Brain microvascular endothelial cell (primary cell): ENCODE measurements at places on chromosomes 12 and 14.

DNA sequence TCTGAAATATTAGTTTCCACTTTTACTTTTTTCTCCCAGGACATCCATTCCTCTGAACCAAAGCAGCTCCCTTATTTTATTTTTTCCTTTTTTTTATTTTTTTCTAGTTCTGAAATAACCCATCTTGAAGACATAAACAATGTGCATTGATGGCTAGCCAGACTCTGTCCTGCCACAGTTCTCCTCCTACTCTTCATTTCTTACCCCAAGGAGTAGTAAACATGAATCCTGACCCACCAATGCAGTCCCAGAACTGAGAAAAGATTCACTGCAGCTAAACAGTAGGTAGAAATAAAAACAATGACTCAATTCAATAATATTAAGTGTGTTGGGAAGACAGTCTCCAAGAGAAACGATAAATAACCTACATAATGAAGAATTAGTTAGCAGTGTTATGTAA, 65.7 kb upstream of the NOVA1 start:
- DNase-seq = no peak

- DNase-seq = no peak
These were observed 229.7 kb downstream of the TTC6 start for GRCh38 chr14:37824939-37825712.

- no peak for DNase-seq
These were observed 34.0 kb downstream of the PLEKHD1 start for GRCh38 chr14:69518289-69519101.

DNA sequence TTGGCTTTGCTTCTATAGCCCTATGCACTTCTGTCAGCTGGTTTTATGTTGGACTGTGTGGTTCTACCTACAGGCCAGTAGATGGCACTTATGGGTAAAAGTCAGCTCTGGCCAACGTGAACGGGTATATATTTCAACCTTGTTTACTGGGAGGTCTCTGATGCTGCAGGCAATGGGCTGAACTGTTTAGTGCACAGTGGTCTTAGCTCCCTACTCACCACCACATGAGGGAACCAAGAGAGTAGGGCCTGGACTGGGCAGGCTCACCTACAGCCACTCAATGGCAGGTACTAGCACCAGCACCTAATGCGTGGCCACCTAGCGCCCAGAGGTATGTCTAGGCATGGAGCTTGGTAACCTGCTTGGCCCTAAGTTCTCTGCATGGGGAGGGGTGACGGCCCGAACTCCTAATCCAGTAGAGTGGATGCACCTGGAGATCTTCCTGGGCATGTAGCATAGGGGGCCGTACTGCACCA, 481.8 kb downstream of the TMEM117 start:
- peak; percentile 3 for DNase-seq

DNA sequence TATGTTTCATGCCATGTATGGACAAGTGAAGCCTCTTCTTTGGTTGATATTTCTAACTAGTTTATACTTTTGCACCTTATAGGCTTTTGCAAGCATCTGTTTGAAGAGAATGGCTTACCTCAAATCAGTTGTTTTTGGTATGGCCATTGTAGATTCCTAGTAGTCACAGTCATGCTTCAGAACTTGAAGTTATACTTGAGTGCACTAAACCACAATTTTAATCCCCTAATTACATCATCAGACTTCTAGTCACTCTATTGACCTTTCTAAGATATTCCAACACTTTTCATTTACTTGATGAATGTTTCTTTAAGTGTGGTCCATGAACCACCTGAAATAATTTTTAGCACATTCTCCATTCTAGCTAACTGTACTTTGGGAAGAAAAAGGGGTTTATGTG, 18.6 kb upstream of the KLRB1 start:
- DNase-seq = no peak

DNA sequence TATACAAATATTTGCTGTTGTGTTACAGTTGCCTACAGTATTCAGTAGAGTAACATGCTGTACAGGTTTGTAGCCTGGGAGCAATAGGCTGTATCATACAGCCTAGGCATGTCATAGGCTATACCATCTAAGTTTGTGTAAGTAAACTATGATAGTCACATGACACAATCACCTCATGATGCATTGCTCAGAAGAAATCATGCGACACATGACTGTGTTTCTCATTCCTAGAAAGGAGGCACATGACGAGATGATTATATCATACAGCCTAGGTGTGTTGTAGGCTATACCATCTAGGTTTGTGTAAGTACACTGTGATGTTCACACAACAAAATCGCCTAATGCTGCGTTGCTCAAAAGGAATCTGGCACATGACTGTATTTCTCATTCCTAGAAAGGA, 31.9 kb downstream of the NOPCHAP1 start:
- DNase-seq = no peak

GRCh38 chr12:12909995-12910420, 18.6 kb downstream of the GPRC5A start:
- DNase-seq = no peak

- DNase-seq = no peak
These were observed 205.0 kb downstream of the AKAP6 start for GRCh38 chr14:32534145-32534544.

GRCh38 chr14:23285530-23286019, 357 bp downstream of the HOMEZ start:
- no peak for DNase-seq

DNA sequence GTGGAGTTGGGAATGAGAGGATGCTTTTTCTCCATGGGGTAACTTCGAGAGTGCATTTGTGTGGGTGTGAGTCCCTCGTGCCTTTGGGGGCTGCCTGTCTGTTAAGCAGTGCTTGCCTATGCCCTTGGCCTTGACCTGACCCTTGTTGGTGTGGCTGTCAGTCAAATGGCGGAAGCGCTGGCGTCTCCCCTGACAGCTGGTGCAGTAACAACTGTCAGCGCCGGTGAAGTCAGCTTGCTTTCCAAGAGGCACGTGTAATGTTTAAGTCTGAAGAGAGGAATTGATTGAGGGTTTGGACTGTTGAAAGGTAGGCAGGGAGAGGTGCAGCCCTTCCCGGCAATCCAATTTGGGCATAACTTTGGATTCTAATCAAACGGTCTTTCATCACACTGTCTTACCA, 211.3 kb downstream of the AACS start:
- no peak for DNase-seq

GRCh38 chr12:106760184-106760531, 14.3 kb upstream of the RIC8B start:
- DNase-seq = peak; percentile 15

GRCh38 chr12:132514838-132515237, 24.9 kb downstream of the FBRSL1 start:
- no peak for DNase-seq

GRCh38 chr12:102300824-102301461, 103.3 kb upstream of the PMCH start:
- peak; percentile 65 for DNase-seq

DNA sequence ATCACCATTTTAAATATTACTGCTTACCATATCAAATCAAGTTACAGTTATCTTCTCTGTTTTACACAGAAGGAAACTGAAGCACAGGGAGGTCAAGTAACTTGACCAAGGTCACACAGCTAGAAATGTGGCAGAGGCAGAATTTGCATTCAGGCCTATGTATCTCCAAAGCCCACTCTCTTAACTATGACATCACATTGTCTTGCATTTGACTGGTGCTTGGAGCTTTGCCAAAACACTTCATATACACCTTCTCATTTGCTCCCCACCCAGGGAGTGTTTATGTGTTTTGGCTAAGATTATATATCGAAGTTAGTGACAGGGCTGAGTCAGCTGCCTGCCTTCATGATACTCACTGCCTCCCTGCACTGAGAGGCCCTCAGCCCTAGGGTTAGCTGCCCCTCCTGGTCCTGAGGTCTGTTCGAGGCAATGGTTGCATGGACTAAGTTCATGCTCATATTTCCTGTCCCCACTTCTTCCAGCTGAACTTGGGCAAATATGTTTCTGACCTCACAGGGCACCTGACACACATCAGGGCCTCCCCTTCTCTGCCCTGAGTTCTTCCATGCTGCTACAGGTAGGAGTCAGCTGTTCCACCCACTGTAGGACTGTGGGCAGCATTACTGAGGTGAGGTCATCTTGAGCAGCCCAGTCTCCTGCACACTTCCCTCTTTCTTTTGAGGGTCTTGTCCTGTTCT, 1.8 kb downstream of the GALNT6 start:
- no peak for DNase-seq

GRCh38 chr12:1819050-1819449, 1.3 kb upstream of the LRTM2 start:
- DNase-seq = no peak

GRCh38 chr12:25271486-25272098, 20.9 kb upstream of the KRAS start:
- DNase-seq = no peak

- DNase-seq = no peak
These were observed 57.8 kb upstream of the ARHGAP5 start for GRCh38 chr14:32019276-32019675.

- DNase-seq = no peak
These were observed 106.1 kb upstream of the PLXNC1 start for GRCh38 chr12:94042321-94042720.

DNA sequence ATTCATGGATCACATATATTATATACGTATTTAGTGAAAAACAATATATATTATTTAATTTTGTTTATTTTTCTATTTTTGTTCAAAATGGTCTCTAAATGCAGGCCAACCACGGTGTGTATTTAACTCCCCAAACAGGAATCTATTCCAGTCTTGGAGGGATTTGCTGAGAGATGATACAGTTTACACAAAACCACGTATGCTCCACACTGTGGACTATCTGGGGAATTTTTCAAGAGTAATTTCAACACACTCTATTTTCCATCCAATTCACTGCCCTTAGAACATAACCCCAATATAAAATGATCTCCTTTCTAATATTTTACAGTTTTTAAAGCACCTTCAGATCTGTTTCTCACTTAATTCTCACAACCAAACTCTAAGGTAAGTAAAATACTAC, 15.3 kb downstream of the EML1 start:
- no peak for DNase-seq

DNA sequence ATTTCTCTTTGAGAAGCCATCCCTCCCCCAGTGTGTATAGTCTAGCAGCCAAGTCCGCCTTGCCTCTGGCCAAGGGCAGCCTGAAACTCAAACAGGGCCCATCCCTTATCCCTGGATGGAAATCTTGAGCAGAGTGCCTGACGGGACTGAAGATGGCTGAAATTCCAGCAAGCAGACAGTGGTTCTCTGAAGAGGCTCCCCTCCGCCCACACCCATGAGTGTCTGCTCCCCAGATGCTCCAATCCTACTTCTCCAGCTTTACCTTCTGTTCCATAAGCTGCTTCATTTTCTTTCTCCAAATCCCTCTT, 396.2 kb downstream of the NUAK1 start:
- no peak for DNase-seq

DNA sequence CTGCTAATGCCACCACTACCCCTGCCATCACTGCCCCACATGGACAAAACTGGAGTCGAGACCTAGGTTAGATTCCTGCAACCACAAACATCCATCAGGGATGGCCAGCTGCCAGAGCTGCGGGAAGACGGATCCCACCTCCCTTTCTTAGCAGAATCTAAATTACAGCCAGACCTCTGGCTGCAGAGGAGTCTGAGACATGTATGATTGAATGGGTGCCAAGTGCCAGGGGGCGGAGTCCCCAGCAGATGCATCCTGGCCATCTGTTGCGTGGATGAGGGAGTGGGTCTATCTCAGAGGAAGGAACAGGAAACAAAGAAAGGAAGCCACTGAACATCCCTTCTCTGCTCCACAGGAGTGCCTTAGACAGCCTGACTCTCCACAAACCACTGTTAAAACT, 7.1 kb upstream of the OAS2 start:
- no peak for DNase-seq

GRCh38 chr14:97788364-97788763, 991.2 kb downstream of the VRK1 start:
- DNase-seq = no peak

GRCh38 chr12:52506858-52507715, 13.1 kb downstream of the KRT5 start:
- DNase-seq = peak; percentile 78

DNA sequence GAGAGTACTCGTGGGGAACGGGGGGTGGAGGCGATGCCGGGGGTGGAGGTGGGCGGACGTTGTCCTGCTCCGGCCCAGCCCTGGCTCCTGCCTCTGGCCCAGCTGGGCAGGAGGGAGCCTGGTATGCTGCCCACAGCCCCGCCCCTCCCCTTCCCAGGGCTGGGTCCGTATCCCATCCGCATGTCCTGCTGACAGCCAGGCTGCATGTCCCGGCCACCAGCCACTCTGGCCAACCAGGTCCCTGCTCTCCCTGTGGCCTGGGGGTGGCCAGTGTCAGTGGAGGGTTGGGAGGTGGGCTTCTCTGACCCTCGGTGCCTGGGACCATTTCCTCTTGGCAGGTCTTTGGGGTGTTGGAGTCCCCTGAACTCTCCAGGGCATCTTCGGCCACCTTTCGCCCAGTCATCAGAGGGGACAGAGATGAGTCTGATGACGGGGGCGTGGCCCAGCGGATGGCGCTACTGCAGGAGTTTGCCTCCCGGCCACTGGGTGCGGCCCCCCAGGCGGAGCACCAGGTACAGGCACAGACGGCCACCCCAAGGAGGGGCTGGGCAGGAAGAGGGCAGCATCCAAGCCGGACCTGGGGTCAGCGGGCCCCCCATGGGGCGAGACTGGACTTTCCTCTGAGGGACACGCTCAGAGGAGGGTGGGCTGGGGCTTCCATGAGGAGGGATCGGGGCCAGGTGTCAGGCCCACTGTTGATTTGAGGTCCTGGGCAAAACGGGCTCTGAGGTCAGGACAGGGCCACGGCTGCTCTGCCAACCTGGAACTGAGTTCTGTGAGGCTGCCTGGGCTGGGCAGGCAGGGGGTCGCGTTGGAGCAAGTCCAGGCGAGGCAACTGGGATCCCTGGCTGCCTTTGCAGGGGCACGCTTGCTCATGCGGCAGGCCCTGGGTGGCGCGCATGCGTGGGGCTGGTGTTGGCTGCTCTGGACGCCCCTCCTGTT, 20.2 kb downstream of the CEP170B start:
- no peak for DNase-seq

- DNase-seq = no peak
These were observed 282 bp upstream of the IGFBP6 start for GRCh38 chr12:53097207-53097563.

- DNase-seq = no peak
These were observed 125.2 kb downstream of the GCH1 start for GRCh38 chr14:54777395-54777794.

DNA sequence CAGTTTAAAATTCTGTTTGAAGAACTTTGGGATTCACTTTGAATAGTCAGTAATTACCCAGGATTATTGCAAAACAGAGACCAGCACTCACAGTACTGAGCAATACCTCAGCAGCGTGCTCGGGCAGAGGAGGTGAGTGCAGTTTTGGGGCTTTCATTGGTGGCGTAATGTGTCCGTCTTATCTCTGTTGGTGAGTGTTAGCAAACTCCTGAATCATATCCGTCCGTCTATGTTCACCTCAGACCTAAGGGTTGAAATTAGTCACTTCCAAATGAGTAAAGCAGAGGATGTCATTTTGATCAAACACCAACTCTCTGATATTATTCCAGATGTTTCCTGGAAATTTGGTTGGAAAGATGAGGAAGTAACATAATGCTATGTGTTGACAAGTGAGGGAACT, 82.8 kb downstream of the BORCS5 start:
- DNase-seq = peak; percentile 79

DNA sequence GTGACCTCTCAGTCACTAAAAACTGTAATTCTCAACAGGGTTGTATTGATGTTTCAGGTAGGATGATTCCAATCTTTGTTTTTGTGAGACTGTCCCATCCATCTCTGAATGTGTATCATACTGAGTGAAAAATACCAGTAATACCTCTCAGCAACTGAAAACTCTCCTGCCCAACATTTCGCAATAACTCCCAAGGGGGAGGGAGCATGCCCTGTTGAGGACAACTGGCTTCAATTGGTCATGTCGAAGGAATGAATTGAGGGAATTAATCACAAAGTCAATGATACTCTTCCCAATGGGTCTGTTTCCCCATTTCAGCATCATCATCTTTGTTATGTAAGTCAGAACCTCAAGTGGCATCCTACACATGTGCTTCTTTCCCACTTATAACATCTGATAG, 102.4 kb upstream of the E2F7 start:
- DNase-seq = no peak
